ENCODE measurements at places on chromosomes 3 and 15. TPM values are rescaled to one million over a fixed set of nuclear protein-coding genes. Genes with fewer than 3 reads are reported as not detected.

GRCh38 chr15:47829667-47830066 lies 112.4 kb downstream of the SEMA6D start:
- no peak for DNase-seq

DNA sequence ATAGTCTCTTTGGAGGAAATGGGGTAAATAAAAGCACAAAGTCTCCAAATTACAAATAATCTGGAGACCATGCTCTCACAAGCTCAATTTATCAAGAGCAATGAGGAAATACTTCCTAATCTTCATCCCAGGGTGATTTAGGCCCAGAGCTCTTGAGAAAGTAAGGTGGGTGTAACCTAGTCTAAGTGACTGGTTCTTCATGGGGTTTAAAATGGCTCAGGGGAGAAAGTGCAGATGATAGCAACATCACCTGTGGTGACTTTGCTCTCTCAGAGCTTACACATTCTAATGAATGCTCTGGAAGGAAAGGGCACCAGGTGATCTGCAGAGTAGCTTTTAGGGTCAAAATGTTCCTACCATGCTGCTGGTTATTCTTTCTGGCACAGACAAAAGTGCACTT lies 118.4 kb upstream of the TP63 start:
- no peak for DNase-seq

DNA sequence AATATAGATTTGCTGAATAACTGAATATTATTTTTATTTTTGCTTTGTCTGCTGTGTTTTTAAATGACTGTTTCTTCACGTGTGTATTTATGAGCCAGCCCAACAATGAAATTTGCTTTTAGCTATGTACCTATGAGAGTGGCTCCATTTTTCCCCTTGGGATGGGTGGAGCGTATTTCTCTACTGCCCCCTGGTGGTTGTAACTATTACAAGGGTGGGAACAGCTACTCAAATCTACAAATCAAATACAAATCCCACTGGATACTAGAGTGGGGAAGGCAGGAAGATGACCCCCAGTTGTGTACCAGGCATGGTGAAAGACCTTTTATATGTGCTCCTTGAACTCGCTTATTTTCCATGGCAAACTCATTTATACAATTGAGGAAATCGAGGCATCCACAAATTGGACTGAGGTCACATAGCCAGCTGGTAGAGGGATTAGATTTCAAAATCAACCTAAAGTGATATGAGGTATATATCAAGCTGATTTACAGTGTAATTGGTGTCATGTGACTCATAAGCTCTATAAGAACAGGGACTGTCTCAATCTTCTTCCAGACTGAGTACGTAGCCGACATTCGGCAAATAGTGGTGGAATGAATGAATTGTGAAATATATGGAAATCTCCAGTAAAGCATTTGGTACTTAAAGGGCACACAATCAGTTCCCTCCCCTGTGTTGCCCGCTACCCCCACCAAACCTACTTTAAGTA lies 69.5 kb upstream of the VEPH1 start:
- no peak for DNase-seq

GRCh38 chr3:55059027-55059629 lies 131.3 kb upstream of the LRTM1 start:
- DNase-seq: no peak

Gene SCN11A
- total RNA-seq: 0.03 TPM
